ENCODE measurements at places on chromosomes 6 and 20.

DNA sequence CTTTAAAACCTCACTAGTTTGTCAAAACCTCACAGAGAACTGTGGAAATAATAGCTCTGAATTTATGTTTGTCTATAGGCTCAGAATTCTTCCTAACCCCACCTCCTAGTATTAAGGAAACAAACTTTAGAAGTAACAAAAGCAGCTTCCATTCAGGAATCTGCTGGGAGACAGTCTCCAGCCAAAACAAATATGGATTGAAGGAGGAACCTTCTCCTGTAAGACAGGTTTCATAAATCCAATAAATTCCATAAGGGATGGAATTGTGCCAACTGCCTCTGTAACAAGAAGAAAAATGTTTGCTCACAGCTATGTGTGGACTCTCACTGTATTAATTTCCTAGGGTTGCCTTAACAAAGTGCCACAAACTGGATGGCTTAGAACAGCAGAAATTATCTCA, 7.5 kb downstream of the SYCP2 start:
- no peak for DNase-seq

DNA sequence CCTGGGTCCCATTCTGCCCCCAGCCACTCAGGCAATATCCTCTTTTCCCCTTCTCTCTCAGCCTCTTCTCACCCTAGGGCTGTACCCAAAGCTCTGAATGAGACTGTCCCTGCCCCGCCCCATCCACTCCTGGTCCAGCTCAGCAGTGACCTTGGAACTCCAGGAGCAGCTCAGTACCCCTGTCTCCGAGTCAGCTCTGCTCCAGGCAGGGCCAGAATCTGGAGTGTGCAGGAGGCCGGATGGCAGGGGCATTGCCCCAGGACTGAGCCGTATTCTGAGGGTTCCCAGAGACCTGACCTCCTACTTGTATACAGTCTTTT, 2.0 kb upstream of the RAET1G start:
- no peak for DNase-seq

- peak; percentile 56 for DNase-seq
Measured at GRCh38 chr6:119148098-119148824, 69.8 kb upstream of the FAM184A start.

DNA sequence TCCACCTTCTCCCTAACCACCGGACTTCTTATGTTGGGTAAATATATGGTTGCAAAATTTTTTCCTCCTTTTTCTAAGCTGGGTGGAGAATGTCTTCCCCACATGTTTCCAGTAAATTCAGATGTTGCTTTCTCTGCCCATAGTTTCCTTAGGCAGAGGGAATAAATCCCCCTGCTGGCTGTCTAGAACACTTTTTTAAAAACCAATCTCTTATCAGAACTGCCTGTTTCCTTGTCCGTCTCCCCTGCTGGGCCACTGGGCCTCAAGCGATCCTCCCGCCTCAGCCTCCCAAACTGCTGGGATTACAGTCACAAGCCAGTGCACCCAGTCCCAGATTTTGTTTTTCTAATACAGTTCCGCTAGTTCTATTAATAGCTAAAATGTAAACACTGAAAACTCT, 9.9 kb upstream of the WFDC2 start:
- DNase-seq, result no peak

GRCh38 chr6:29631860-29632731, 887 bp downstream of the GABBR1 start:
- peak; percentile 71 for DNase-seq

DNA sequence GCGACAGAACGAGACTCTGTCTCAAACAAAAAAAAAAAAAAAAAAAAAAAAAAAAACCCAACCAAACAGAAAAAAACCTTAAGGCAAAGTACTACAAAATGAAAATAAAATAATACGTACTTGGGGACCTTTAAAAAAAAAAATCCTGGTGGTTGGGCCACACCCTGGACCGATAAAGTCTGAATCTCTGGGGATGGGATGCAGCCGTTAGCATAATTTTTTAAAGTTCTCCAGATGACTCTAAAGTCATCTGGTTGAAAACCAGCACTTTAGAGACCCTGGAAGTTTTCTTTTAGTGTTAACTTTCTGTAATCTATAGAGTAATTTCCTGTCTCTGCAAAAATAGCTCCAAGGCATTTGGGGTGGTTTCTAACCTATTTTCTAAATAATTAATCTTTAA, 142.9 kb upstream of the SALL4 start:
- DNase-seq, result no peak

DNA sequence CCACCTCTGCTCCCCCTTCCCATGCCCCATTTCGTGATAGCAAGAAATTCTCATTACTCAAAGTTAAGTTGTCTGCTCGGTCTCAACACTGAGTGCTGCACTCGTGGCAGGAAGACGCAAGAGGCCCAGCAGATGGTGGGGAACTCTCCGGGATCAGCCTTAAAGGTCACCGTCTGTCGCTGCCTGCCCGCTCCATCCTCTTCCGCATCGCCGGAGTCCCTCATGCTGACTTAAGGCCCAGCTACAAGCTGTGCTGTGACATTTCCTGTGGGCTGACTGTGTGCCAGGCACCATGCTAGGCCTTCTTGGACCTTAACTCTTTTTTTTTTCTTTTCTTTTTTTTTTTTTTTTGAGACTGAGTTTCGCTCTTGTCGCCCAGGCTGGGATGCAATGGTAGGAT, 17.8 kb downstream of the GRM4 start:
- no peak for DNase-seq

DNA sequence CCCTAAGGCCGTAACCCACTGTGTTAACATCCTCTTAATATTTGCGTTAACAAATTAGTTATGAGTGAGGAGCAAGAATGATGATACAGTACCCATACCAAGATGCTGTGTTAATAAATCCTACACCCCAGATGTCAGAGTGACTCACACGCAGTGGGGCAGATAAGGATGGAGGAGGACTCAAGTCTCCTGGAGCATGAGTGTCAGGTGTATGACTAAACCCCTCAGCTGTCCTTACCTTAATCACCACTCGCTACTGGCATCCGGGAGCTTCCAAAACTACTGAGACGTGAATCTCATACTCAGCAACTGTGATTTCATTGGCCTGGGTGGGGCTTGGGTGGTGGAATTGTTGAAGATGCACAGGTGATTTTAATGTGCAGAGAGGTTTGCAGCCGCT, 131.3 kb upstream of the MTHFD1L start:
- no peak for DNase-seq

- DNase-seq, result no peak
Measured at GRCh38 chr20:48706116-48706656, 121.6 kb downstream of the PREX1 start.

DNA sequence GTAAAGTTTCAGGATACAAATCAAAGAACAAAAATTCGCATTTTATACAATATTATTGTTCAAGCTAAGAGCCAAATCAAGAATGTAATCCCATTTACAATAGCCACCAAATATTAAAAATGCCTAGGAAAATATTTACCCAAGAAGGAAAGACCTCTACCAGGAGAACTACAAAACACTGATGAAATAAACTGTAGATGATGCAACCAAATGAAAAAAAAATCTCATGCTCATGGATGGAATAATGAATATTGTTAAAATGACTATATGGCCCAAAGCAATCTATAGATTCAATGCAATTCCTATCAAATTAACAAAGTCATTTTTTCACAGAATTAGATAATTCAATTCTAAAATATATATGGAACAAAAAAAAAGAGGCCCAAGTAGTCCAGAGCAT, 708.8 kb upstream of the MAN1A1 start:
- no peak for DNase-seq

DNA sequence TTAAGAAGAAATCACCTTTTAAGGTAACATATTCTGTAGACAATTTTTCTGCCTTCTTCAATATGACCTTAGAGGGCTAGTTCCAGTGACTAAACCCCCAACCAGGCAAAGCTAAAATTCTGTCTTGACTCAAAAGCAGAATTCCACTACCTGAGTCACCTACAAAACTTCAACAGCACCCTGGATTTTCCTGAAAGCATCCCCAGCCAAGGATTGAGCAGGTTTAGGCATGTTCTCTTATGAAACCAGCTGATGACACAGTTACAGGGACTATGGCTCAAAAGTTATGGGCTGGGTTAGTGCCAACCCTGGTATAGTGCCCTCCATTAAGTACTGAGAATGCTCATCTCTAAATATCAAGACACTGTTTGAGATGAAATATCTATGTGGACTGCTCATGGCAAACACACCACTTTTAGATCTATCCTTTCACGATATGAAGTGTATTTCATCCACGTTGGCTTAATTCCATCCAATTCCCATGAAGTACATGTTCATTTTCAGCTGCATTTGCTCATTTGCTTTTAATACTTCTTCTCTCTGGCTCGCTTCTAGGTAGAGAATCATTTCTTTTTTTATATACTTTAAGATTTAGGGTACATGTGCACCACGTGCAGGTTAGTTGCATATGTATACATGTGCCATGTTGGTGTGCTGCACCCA, 53.6 kb upstream of the TNFAIP3 start:
- DNase-seq, result no peak

GRCh38 chr6:107894809-107895396, 63.1 kb downstream of the SEC63 start:
- no peak for DNase-seq

- no peak for DNase-seq
Measured at GRCh38 chr20:17619351-17620093, 49.6 kb downstream of the DSTN start.

- DNase-seq, result no peak
Measured at GRCh38 chr20:35883336-35883777, 70.9 kb downstream of the SCAND1 start.

GRCh38 chr6:158730541-158730907, 80.7 kb downstream of the SYTL3 start:
- DNase-seq, result no peak

DNA sequence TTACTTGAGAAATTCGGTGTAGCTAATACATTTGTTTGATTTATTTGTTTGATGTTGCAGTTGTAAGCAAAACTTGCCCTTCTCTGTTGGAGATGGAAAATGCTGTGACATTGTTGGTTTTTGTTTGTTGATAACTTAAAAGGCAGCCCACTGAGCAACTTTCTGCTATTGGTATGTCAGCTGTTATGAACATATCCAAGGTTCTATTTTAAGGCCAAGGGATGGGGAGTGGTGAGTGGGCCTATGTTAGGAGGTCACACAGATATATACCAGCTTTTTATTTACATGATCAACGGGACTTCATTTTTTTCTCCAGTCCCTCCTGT, 5.7 kb downstream of the QKI start:
- DNase-seq, result no peak

GRCh38 chr6:145621776-145622175, 113.5 kb downstream of the EPM2A start:
- no peak for DNase-seq

GRCh38 chr20:17914957-17915356, 53.6 kb downstream of the SNX5 start:
- no peak for DNase-seq

GRCh38 chr20:5220321-5221060, 93.7 kb downstream of the CDS2 start:
- DNase-seq, result no peak

DNA sequence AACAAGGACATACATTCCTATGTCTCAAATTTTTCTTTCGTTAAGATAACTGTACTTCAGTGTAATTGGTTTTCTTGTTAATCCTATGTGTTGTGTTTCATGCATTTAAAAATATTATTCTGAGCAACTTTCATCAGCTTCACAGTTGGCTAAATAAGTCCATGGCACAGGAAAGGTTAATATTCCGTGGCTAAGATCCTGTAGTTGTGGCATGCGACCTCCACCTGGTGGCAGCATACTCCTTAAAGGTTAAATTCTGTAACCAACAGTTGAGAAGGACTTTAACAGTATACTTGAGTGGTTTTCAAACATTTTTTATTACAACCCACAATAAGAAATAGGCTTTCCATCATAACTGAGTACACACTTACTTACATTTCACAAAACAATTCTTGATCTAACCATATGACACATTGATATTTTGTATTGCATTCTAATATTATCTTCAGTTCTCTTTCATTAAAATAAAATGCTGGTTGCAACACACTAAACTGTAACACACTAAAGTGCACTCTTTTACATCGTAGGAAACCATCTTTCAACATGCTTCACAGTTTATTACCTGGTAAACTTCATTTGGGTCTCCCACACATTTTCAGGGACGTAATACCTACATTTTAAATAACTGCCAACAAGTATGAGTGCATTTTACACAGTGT, 118.3 kb downstream of the SLX4IP start:
- DNase-seq, result peak; percentile 66

DNA sequence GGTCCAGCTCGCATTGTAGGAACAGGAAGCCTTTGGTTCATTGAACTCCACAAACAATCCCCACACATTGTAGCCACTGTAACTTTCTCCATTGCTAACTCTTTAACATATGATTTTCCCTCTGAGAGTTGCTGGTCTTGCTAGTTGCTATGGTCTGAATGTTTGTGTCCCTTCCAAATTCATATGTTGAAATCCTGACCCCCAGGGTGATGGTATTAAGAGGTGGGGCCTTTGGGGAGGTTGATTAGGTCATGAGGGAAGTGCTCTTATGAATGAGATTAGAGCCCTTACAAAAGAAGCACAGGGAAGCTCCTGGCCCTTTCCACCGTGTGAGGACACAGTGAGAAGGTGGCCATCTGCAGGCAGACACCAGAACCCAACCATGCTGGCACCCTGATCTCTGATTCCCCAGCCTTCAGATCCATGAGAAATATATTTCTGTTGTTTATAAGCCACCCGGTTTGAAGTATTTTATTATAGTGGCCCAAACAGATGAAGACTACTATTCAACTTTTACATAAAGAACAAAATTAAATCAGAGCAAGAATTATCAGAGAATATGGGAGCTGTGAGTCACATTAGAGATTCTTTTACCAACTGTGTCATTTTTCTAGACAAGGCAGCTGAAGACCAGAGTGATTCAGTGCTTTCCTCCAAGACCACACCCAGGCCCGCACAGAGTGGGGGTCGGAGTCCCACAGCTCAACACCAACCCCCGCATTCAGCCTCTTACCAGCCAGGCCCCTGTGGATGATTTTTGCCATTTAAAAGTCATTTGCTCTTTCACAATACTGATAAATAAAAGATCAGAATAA, 143.0 kb downstream of the SAMD5 start:
- DNase-seq, result no peak

- DNase-seq, result no peak
Measured at GRCh38 chr20:62104791-62105345, 17.4 kb upstream of the LSM14B start.

GRCh38 chr6:47141171-47141570, 99.0 kb upstream of the ADGRF1 start:
- DNase-seq, result no peak

- DNase-seq, result no peak
Measured at GRCh38 chr6:170035901-170036304, 255.0 kb downstream of the DLL1 start.

DNA sequence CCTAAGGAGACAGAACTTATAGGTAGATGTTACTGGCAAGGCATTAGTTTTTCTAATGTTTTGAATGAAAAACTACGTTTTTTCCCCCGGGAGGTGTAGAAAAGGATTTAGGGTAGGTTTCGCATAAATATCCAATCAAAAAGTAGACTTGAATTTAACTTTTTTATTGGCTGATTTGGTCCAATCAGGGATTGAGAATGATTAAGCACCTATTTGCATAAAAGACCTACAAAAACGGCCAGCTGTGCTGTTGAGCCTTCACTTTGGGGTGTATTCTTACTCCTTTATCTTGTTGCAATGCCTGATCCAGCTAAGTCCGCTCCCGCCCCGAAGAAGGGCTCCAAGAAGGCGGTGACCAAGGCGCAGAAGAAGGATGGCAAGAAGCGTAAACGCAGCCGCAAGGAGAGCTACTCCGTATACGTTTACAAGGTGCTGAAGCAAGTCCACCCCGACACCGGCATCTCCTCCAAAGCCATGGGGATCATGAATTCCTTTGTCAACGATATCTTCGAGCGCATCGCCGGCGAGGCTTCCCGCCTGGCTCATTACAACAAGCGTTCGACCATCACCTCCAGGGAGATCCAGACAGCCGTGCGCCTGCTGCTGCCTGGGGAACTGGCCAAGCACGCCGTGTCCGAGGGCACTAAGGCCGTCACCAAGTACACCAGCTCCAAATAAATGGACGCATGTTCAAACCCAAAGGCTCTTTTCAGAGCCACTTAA, 113.5 kb upstream of the BTN3A2 start:
- no peak for DNase-seq
